NCI-H526 (cell line): ENCODE measurements at places on chromosomes 12 and 14.
A peak's percentile ranks its signal among the peaks of the same experiment; 100 is the strongest.

DNA sequence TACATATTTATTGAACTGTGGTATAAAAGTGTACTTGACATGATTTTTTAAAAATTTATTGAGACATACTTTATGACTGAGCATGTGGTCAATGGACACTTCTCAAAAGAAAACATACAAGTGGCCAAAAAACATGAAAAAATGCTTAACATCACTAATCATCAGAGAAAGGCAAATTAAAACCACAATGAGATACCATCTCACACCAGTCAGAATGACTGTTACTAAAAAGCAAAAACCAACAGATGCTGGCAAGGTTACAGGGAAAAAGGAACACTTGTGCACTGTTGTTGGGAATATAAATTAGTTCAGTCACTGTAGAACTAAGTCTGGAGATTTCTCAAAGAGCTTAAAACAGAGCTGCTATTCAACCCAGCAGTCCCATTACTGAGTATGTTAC is 1177.6 kb downstream of the GALC start:
- DNase-seq, result no peak

- DNase-seq, result no peak
Measured at GRCh38 chr14:32023540-32023939, 53.6 kb upstream of the ARHGAP5 start.

DNA sequence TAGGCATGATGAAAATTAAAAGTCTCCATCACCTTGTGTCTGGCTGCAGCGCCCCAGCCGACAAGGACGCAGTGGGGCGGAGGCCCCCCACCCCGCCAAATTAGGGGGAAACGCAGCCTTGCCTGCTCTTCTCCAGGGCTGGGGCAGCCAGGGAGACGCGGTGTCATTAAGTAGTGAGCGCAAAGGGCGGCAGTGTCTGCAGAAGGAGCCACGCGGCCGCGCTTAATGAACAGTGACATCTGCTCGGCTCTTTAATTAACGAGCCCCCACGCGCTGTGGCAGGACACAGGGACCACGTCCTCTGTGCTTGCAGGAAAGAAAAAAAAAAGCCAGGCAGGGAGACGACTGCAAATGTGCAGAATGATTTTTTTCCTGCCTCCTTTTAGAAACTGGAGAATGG is 93.4 kb upstream of the NCOR2 start:
- no peak for DNase-seq

GRCh38 chr14:21037156-21037555 is 2.5 kb upstream of the RNASE13 start:
- DNase-seq, result no peak

- no peak for DNase-seq
Measured at GRCh38 chr12:2266666-2267620, 214.2 kb downstream of the CACNA1C start.

- DNase-seq, result no peak
Measured at GRCh38 chr14:47722929-47723693, 47.7 kb upstream of the MDGA2 start.

GRCh38 chr12:112514926-112515642 is 96.3 kb downstream of the PTPN11 start:
- no peak for DNase-seq

DNA sequence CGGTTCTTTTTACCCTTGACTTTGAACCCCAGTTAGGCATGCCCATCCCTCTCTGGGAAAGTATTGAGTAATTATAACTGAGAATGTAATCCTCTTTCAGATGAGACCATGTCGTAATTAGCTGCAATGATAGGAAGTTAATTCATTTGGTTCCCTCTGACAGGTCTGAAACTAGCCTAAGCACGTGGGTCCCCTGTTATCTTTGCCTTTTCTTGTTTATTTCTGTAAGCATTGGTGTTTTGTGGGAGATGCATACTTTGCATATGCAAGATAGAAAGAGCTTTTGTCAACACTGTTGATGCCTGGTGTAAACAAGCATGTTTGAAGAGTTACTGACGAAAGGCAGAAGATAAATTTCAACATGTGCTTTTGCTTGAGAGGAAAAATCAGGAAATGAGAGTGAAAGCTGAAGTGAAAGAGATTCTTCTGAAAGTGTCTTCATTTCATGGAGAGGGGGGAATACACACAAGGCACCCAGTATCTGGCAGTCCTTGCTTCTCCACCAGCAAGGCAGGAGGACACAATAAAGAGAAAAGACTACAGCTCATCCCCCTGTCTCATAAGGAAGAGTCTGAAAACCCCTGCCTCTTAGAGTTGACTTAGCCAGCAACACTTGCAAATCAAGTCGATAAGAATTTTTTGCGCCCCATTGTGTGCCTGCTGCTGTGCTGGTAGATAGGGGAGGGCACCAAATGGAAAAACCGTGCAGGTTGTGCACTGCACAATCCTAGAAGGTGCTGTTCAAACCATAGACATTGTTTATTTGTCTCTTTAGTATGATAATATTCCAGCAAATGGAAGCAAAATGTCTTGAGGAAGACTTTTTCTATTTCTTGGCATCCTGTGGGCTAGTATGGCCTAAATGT is 77.8 kb downstream of the SLC24A4 start:
- DNase-seq, result no peak

DNA sequence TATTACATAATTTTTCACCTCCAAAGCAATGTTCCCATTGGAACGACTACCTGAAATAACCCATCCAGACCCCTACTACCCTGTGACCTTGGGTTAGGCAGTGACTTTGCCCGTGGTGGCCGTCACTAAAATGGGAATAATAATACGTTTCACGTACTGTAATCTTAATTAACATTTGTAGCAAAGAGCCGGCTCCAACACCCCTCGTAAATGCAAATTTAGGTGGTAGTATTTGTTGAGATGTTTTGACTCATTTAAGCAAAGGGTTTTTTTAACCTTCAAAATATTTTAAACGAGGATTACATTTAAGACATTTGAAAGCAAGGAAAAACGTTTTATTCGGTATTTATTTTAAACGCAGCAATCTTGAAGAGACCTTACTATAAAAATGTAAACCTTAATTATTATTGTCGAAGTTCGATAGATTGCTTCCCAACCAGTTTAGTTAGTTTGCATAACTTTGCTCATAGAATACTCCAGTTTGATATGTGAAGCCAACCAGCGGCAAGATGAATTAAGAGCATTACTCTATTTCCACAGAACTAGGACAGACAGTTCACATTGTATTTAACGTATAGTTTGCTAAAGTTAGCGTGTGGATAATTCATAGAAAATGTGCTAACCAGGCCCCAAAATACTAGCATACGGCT is 1.4 kb upstream of the ARID2 start:
- peak; percentile 69 for DNase-seq

GRCh38 chr14:68043752-68044151 is 224.2 kb downstream of the RAD51B start:
- DNase-seq, result no peak

- no peak for DNase-seq
Measured at GRCh38 chr12:40942326-40942725, 245.8 kb upstream of the PDZRN4 start.

GRCh38 chr12:79782172-79782900 is 91.6 kb upstream of the PAWR start:
- DNase-seq, result no peak

- no peak for DNase-seq
Measured at GRCh38 chr12:66623455-66623854, 55.4 kb downstream of the GRIP1 start.

DNA sequence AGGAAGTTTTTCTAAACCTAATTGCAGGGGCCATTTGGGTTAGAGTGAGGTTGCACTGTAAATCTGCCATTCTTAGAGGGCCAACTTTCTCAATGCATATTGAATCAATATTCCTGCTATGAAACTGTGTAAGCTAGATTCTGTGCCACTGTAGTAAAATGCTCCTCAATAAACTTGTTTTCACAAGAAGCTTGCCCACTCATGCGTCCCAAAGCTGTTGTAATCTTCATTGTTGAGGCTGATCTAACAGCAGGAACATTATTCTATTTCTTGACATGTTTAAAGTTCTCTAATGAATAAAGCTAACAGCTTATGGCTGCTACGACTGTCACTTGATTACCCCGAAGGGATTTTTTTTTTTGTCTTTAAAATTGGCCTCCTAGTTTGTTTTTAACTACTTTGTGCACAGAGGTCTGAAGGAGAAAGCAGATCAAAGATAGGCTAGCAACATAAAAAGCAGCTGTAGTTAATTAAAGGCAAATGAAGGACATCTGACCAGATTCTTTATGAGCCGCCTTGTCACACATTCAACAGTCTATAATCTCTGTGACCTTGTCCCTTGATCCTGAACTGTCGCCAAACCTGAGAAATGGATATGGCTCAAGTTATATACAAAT is 243.7 kb downstream of the PAX9 start:
- peak; percentile 54 for DNase-seq

GRCh38 chr14:101175731-101176534 is 272.4 kb upstream of the RTL1 start:
- no peak for DNase-seq

DNA sequence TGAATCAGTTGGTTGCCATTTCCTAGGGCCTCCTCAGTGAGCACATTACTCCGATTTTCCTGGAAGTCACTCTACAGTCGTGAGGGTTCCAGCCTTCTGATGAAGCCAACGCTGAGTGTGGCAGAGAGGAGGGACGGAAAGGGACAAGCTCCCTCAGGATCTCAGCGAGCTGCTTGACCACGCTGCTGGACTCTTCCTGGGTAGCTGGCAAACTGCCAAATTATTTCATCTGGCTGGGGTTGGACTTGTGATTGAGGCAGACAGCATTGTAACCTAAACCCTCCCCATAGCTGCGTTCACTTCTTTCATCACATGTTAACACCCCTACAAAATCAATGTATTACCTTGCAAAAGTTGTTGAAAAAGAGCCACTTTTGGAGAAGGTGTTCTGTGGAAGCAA is 69.6 kb upstream of the CHST11 start:
- no peak for DNase-seq

- no peak for DNase-seq
Measured at GRCh38 chr14:22836301-22837113, at the start of gene MMP14. TSS of gene MMP14 (plus strand) at chr14:22836585. CDS start at chr14:22836818, 233 bp downstream.

DNA sequence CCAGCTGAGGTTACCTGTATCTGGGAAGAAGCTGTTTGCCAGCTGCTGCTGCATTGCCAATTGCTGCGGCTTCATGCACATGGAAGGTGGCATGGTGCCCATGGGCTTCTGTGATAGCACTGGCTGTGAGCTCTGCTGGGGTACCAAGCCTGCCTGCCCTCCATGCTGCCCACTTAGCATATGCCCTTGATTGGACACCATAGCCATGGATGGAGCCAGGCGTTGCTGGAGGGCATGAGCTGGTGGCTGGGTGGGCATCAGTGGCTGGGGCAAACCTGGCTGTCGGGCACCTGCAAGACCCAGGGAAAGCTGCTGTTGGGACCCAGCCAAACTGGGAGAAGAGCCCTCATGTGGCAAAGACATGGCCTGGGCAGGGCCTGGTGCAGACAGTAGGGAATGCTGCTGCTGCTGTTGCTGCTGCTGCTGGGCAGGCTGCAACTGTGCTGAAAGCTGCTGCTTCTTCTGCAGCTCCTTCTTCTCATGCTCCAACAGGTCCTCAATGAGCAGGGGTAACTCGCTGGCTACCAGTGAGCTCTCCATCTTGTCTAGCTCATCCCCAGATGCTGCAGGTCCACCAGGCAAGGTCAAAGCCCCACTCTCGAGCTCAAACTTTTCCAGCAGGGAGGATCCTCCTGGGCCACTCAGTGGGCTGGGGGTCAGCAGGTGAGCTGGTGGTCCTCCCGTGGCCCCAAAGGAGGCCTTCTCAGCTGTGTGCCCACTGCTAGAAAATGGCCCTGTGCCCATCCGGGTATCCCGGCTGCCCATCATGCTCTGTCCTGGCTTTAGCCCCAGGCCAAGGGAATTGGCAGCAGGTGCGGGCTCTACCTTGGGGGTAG is 18.8 kb upstream of the PRKAG1 start:
- DNase-seq, result no peak

- DNase-seq, result no peak
Measured at GRCh38 chr12:129145381-129145780, 292.1 kb downstream of the GLT1D1 start.

GRCh38 chr12:65740506-65740872 is 83.8 kb upstream of the HMGA2 start:
- no peak for DNase-seq

DNA sequence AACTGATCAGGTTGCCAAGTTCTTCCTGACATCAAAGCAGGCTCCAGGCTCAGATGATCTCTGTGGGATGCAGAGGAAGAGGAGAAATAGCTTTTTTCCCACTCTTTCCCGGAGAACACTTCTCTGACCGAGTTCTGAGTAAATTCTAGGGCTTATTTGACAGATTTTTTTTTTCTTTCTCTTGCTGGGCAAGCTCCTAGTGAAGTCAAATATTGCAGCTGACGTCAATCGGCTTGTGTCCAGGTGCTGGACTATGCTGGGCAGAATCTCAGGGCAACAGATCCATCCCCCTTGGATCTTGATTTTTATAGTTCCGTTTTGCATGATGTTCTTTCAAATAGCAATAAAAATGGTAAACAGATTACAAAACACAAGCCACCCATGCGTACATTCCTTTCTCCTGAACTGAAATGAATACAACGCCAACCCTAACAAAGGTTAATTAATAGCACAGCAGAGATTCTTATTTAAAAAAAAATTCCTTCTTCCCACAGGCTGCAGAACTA is 182.2 kb downstream of the NOVA1 start:
- DNase-seq, result peak; percentile 29

DNA sequence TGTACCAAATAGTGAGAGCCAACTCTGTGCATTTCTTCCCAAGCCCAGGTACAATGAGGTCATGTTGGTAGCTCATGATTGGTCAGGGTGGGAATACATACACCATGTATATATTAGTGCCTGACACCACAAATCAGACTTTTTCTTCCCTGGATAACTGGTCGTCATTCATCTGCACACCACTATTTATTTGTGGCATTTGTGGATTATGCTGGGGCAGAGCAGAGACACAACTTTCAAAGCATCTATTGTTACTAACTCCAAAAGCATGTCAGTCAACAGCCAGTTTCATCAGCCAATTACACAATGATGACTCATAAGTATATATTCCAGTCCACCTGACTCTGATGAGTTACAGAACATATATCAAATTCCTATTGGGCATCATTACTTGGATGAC is 181.7 kb downstream of the ADAMTS20 start:
- DNase-seq, result no peak

DNA sequence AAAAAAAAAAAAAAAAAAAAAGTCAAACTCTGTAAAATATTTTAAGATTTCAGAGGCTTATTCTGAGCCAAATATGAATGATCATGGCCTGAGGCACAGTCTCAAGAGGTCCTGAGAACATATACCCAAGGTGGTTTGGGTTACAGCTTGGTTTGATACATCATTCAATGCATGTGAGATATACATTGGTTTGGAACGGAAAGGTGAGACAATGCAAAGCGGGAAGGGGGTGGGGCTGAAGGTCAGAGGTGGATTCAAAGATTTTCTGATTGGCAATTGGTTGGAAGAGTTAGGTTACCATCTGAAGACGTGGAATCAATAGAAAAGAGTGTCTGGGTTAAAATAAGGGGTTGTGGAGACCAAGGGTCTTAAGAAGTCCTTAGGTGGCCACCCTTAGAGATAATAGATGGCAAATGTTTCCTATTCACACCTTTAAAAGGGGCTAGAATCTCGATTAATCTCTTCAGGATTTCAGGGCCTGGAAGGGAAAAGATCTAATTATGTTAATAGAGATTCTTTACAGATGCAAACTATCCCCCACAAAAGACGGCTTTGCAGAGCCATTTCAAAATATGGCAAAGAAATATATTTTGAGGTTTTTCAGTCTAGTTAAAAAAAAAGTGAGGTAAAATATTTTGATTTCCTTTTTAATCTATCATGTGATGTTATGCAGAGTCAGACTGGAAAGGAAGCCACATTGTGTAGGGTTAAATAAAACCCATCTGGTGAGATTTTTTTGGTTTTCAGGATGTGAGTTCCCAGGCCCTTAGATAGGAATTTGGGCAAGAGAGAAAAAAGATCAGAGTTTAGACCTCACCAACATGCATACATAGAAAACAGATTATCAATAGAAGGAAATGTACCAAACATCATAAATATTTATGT is 173.8 kb upstream of the CNOT2 start:
- DNase-seq, result no peak
